GM13977 (cell line): ENCODE measurements at places on chromosomes 3 and 15.

DNA sequence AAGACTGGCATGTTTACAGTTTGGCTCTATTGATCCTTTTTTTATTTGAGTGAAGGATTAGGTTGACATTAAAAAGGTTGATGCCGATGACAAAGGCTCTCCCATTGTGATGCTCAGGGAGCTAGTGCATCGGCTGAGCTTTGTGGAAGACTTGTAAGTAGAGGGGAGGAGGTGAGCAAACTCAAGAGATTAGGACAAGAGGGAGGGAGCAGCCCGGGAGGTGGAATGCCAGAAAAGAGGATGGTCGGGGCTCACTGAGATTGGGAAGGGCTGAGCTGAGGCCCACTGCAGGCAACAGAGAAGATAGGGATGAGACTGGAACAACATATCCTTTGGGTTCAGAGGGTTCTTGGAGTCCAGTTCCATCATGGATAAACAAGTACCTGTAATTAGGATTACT is 26.5 kb upstream of the PSMD6 start:
- DNase-seq: no peak

DNA sequence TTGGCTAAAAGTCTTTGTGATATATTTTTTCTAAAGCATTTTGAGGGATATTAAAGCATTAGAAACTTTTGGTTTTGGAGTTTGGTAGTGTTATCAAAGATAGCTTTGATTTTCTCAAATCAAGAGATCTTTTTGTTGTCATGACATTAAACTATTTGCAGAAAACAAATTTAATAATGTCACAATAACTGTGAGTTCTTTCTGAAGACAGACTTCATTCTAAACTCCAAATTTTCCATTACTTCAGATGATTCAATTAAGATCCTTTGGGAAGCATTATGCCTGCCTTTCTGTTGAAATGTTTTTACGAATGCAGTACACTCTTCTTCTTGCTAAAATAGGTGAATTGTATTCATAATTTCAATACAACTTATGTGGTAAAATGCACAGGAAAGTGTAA is 145.4 kb downstream of the ALCAM start:
- DNase-seq: no peak

DNA sequence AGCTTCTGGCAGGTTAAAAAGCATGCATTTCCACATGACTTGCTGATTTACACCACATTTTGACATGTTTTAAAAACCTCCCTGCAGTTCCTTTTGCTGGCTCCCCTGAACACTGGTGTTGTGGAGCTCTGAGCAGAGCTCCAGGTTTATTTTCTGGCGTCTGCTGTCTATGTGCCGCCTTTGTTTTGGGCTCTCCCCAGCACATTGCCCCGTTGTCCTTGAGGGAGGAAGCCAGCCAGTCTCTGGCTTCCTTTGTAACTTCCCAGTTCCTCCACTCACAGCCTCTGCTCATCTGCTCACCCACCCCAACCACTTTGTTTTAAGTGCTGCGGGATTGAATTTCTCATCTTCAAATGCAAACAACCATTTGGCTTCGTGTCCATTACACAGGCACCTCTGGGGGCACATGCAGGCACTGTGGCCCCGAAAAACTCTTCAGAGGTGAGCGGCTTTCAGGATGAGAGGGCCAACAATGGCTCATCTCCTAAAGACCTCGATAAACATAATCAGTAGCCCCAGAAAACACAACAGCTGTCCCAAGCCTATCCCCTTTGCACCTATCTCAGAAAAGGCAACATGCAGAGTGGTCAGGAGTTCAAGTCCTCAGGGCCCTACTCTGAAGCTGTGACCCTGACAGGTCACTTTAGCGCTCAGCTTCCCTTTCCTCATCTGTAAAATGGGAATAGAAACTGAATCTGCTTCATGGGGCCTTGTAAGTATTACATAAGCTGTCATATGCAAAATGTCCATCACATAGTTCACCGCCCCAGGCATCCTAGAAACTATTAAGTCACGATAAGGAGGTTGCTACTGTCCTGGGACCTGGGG is 1.3 kb upstream of the MEF2A start:
- peak; percentile 72 for DNase-seq

GRCh38 chr15:25335279-25335678 is 103.5 kb downstream of the UBE3A start:
- DNase-seq: no peak

DNA sequence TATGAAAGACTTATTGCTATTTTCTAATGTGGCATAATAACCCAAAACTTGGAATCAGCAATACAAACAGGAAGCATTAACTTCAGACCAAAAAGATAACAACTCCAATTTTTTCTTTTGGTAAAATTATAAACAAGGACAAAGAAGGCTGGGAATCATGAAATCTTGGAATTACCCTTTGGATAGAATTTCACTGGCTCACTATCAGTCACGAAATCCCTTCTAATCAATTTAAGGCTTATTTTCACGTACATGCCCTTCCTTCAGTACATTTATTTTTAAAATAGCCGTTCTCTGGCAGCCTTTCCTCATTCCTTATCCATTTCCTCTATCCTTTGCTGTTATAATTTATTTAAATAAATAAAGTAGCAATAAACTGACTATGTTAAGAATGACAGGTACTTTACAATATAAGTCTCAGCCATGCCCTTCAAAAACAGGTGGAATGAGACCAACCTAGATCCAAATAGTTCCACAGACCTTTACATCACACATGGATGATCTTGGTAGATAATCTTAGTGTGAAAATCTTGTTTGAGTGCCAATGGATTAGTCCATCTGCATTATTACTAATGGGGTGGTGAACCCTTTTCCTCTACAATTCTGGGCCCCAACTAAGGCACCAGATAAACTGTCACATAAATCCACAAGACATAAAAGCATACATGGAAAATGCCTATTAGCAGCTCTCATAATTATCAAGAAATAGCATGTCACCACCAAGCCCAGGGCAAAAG is 38.9 kb downstream of the ABI3BP start:
- no peak for DNase-seq

GRCh38 chr15:80684697-80685096 is 10.4 kb upstream of the ABHD17C start:
- DNase-seq: no peak

GRCh38 chr3:146948186-146948585 is 343.0 kb upstream of the PLSCR5 start:
- no peak for DNase-seq

GRCh38 chr15:56968821-56969220 is 50.4 kb downstream of the TCF12 start:
- no peak for DNase-seq

GRCh38 chr3:35263477-35263876 is 375.8 kb upstream of the ARPP21 start:
- no peak for DNase-seq

DNA sequence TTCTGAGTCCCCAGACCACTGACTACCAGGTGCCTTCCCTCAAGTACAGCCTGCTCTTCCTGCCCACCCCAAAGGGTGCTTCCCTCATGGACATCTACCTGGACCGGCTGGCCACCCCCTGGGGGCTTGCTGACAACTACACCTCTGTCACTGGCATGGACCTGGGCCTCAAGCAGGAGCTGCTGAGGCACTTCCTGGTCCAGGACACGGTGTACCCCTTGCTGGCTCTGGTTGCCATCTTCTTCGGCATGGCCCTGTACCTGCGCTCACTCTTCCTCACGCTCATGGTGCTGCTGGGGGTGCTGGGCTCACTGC is 9.3 kb downstream of the DISP2 start:
- no peak for DNase-seq

DNA sequence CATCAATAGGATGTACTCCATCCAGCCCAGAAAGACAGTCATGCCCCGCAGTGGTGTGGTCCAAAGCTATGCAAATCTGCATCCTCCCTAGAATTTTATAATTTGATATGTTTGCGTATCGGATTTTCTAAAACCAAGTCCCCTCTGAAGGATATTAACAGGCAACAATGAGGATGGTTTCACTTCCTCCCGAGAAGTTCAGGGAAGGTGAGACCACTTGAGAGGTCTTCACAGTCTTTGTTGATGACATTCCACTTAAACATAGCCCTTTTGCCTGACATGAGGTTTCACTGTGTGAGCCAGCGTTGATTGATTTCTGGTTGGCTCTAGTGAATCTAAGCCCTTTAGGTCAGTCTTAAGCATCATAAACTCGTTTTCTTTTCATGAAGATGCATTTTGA is 276.1 kb downstream of the NR2F2 start:
- no peak for DNase-seq

- no peak for DNase-seq
Observed at GRCh38 chr3:19022546-19022945, 125.8 kb upstream of the KCNH8 start.

- DNase-seq: no peak
Observed at GRCh38 chr3:76310667-76311066, 525.3 kb upstream of the ZNF717 start.

DNA sequence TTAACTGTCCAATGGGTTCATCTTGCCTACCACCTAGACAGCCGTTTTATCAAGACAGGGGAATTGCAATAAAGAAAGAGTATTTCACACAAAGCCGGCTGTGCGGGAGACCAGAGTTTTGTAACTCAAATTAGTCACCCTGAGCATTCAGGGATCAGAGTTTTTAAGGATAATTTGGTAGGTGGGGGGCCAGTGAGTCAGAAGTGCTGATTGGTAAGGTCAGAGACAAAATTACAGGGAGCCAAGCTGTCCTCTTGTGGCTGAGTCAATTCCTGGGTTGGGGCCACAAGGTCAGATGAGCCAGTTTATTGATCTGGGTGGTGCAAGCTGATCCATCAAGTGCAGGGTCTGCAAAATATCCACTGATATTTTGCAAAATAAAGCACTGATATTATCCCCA is 29.9 kb upstream of the GPD1L start:
- no peak for DNase-seq

GRCh38 chr3:167872941-167873340 is 137.4 kb downstream of the SERPINI1 start:
- no peak for DNase-seq

DNA sequence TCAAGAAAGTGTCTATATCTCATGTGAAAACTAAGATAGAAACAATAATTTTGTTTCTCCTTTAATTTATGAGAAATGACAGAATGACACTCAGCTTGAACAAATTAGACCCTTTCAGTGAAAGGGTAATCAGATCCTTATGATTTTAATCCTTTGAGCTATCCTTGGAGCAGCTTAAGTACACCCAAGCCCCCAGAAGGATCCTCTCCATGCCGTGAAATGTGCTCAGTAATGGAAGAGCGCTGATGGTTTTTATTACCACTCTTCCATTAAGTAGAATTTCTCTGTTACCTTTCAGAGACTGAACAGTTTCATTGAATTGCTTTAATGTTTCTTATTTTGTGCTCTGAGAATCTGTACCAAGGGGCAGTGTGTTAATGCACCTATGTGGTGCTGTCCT is 54.3 kb downstream of the HMG20A start:
- DNase-seq: no peak

GRCh38 chr3:57234613-57235575 is 7.4 kb downstream of the APPL1 start:
- peak; percentile 49 for DNase-seq

- peak; percentile 31 for DNase-seq
Observed at GRCh38 chr3:192819001-192819569, 91.7 kb upstream of the FGF12 start.

- no peak for DNase-seq
Observed at GRCh38 chr3:135752851-135753250, 212.7 kb upstream of the PPP2R3A start.

DNA sequence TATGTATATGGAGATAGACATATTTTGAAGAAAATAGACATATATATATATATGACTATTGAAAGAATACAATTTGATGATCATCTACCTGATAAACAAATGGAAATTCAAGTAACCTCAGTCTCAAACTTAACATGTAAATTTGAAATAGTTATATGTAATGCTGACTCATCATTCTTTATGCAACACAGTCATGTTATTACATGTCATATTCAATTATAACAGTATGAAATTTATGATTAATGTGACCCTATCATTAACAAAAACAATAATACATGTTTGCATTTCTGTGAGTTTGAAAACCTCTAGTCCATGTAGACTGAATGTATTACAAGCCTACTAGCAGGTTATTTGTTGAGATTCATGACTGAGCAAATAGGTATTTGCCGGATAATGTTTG is 204.1 kb downstream of the CADM2 start:
- no peak for DNase-seq

- no peak for DNase-seq
Observed at GRCh38 chr3:45204136-45204535, 22.0 kb downstream of the TMEM158 start.

DNA sequence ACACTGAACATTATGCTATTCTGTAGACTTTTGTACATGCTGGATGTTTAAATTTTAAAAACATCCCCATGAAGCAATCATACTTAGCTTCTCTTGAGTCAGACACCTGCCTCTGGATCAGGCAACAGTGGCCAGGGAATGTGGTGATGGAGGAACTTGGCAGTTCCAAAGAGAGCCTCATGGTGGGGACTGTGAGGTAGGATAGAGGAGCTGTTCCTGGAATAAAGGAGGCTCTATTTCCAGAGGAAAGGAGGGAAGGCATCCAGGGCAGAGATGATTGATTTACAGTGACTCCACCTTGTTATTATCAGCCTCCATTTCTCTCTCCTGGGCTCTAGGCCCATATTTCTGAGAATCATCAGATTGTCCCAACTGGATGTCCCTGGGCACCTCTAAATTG is 35.0 kb upstream of the ABHD17C start:
- no peak for DNase-seq

- no peak for DNase-seq
Observed at GRCh38 chr15:95557226-95558046, 773.1 kb upstream of the NR2F2 start.

DNA sequence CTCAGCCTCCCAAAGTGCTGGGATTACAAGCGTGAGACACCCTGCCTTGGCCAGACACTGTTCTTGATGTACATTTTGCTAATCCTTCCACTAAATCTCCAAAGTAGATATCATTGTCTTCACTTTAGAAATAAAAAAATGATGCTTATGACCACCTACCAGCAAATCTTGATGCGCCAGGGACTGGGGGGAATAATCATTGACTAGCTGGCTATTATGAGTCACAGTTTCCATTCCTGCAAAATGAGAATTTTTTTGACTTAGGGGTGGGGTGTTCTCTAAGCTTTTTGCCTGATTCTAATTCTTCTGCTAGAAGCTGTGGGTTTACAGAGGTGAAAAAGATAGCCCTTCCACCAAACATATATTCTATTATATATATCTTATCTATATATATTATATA is 17.1 kb upstream of the RFC4 start:
- DNase-seq: no peak

DNA sequence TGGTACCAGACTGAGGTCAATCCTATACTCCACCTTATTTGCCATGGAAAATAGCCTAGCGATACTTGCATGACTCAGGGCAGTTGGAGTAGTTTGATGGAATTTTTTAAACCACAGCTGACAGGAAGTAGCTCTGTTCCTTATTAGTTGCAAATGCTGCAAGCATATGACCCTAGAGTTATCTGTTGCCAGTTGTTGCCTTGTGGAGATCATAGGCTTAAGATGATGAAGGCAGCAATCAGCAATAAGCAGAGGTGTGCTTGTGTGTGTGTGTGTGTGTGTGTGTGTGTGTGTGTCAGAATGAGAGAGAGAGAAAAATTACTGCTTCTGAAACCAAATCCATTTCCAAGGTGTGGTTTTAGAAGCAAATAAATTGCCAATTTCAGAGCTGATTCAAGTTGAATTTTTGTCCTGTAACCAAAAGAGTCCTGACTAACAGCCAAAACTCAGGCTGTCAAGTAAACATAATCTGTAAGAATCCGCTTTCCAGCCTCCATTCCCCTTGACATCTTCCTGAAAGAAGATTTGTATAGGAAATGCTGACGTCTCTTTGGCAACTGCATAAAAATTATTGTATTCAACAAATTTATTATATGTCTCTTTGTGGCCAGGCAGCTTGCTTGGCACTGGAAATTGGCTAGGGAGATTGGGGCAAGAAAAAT is 141.2 kb downstream of the SERPINI1 start:
- no peak for DNase-seq
